ENCODE measurements at places on chromosomes 6 and 20.

DNA sequence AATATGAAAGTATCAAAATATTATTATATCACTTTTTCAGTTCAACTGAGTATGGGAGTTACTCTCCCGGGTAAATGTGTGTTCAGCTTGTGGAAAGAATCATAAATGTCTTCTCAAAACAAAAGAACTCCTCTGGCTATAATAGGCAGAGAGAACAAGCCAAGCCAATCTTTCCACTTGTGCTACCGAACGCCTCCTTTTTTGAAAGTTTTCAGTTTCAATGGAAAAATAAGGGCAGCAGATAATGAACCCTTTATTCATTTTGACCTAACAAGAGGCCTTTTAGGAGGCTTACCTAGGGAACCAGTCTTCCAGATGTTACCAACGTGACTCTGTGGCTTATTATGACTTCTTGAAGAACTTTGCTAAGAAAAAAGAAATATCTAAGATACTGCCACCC lies 67.5 kb downstream of the PDE7B start:
- no peak for DNase-seq

DNA sequence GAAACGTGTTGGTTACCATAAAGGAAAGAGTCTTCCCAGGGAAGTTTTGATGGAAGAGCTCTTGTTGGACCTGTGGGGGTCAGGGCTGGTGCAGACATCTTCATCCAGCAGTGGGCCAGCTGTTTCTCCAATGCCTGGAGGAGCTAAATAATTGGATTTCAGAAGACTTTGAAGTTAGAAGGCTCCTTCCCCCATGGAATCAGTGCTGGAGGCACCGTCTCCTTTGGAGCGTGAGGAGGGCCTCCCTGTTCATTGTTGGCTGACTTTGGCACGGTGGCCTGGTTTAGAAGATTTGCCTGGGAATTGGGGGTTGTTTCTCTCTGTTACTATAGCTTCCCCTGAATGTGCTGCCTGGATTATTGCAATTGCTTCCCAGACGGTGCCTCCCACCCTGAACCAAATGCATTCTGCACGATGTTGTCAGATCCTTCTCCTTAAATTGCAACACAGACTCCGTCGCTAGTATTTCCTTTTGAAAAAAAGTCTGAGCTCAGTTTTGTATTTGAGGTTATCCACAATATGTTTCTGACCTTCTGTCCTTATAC lies 27.7 kb upstream of the KCNG1 start:
- no peak for DNase-seq

GRCh38 chr6:44064089-44064947 lies 62.9 kb downstream of the MRPL14 start:
- peak; percentile 65 for DNase-seq

DNA sequence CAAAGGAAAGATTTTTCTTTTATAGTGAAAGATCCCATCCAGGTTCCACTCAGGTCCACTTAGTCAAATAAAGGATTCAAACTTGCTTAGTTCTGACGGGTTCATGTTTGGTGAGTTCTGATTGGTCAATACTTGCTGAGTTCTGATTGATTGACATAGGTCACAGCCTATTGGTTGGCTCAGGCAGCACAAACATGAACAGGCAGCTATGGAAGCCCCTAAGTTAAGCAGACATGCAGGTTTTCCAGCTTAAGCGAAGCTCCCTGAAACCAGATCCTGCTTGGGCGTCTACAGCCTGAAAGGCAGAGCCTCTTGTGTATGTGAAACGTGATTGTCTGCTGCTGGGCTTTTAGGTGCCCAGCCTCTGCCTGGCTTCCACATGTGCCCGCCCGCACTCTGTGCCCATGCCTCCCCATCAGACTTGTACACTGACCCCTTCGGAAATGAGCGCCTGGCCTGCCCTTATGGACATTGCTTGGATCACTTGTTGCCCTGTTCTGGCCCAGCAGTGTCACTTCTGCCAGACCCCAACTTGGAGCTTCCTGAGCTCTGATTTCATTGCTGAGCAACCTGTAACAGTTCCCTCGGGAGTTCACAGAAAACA lies 45.4 kb upstream of the ECI2 start:
- no peak for DNase-seq

- no peak for DNase-seq
Measured at GRCh38 chr6:168577496-168577895, 136.5 kb downstream of the SMOC2 start.

- no peak for DNase-seq
Measured at GRCh38 chr20:57429580-57430200, 38.5 kb downstream of the RBM38 start.

DNA sequence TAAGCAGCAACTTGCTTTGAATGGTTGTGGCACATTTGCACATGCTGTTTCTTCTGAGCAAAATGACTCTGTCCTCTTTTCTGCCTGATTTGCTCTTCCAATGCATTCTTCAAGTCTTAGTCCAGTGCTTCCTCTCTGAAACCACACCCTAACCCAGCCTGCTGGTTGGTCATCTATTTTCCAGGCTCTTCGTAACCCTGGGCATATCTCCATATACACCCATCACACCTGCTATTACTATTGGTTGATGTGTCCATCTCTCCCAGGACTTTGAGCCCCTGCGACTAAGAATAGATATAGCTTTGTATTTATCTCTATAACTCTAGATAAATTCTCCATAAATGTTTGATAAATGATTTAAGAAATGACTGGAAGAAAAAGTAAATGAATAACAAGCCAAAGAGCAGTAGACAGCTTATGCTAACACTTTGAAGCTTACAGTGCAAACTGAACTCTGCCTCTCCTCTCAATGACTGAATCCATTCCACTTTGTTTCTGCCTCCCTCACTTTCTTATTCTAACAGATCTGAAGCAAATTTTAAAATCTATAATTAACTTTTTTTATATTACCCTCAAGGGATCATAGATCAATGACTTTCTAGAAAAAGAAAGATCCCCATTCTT lies 59.7 kb upstream of the NT5E start:
- DNase-seq: peak; percentile 35

- no peak for DNase-seq
Measured at GRCh38 chr6:169231790-169232506, 21.7 kb downstream of the THBS2 start.

DNA sequence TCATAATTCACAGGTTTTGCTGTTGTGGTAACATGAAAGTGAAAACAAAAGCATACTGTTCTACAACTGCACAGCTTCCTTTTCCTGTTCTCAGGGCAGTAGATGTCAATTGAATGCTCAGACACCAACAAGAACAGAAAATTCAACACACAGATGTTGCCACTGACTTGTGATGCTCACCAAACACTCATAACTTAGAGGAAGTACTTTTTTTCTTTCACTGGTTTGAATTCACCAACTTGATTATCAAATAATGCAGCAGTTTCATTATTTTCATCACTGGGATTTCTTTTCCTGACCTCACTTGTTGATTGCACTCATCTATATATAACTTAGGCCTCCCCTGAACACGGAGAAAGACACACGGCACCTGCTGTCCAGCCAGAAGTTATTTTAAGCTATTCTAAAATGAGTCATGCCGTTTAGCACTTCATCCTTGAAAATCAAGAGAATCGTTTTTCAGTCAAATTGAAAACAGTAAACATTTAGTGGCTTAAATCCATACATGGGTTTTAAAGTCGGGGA lies 949 bp downstream of the TXLNB start:
- DNase-seq: no peak

- no peak for DNase-seq
Measured at GRCh38 chr20:2822073-2822472, 5.9 kb downstream of the TMEM239 start.

DNA sequence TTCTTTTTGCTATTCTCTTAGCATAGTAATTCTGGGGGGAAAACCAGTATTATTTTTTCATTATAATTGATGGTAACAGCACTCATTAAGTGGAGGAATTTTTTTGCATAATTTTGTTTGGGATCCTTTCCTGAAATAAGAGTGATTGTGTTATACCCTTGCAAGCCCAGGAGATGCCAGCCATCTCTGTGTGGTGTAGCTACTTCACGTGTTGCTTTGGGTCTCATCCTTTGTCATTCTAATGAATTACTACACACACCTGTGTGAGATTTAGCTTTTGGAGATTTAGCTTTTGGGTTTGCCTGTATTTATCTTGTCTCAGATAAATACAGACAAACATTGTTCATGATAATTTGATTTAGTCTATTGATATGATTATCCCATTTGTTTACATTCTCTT lies 76.5 kb downstream of the SH3BGRL2 start:
- no peak for DNase-seq

GRCh38 chr6:54737247-54737646 lies 109.3 kb upstream of the FAM83B start:
- no peak for DNase-seq

GRCh38 chr6:47229255-47229654 lies 80.5 kb downstream of the TNFRSF21 start:
- DNase-seq: no peak

GRCh38 chr6:144123836-144124235 lies 26.5 kb upstream of the STX11 start:
- no peak for DNase-seq

GRCh38 chr6:41428336-41428995 lies 93.1 kb downstream of the NCR2 start:
- no peak for DNase-seq

- no peak for DNase-seq
Measured at GRCh38 chr6:50959081-50959641, 140.5 kb downstream of the TFAP2B start.

DNA sequence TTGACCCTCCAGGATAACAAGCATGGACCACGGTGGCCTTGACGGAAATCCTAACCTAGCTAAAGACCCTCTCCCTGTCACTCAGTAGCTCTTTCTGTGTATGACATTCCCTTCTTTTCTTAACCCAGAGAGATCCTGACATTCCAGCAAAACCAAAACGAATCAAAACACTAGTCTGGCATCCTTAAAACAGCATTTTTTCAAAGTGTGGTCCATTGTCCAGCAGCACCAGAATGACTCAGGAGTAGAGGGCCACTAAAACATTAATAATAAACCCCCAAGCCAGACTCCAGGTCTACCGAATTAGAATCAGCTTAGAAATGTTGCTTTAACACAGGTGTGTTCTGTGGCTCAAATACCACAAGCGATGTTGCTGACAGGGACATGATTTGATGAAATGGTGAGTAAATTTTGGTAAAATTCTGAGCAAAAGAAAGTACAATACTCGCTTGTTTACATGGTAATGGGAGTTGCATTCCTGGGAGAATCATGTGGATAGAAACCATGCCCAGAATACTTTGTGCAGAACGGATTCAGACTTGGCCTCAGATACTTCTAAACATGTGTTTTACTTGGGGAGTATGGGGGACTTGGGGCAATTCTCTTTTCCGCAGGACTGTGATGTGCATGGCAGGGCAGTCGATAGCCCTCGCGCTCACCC lies 174.2 kb upstream of the KCNG1 start:
- DNase-seq: no peak

- no peak for DNase-seq
Measured at GRCh38 chr20:4406627-4407026, 315.1 kb upstream of the PRND start.

GRCh38 chr6:155252581-155252980 lies 11.2 kb upstream of the CLDN20 start:
- no peak for DNase-seq

DNA sequence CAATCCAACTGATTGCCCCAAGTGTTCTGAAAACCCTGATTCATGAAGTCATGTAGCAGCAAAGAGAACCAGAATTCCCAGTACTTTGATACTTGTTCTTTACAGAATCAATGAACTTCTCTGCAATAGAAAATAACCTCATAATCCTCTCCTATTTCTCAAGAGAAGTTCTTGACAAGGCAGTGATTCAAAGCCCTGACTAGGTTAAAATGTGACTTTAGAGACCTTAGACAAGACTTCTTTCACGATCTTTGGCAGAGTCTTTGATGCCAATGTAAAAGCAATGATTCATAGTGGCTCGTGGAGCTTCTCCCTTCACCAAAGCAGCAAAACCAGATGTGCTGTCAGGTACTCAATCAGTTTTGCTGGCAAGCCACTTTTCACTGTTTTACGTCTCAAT lies 95.2 kb downstream of the CDK19 start:
- no peak for DNase-seq

DNA sequence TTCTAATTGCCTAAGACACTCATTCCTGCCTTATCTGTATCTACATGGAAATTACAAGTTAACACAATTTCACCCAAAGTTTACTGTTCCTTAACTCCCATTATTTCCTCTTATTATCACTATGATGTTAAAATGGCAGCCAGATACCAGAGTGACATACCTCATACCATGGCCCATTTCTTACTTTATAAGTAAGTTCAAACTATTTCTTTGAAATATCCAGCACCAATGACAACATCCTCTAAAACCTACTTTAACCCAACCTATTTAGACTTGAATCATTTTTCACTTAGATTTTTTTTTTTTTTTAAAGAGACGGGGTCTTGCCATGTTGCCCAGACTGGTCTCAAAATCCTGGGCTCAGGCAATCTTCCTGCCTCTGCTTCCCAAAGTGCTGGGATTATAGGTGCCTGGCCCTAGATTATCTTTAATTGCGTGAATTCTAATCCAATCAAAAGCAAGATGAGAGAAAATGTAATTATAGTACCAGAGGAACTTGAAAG lies 10.0 kb downstream of the REV3L start:
- no peak for DNase-seq

GRCh38 chr6:154751011-154751800 lies 18.0 kb downstream of the SCAF8 start:
- no peak for DNase-seq

GRCh38 chr20:34559311-34560140 lies 1.0 kb downstream of the MAP1LC3A start:
- DNase-seq: no peak

DNA sequence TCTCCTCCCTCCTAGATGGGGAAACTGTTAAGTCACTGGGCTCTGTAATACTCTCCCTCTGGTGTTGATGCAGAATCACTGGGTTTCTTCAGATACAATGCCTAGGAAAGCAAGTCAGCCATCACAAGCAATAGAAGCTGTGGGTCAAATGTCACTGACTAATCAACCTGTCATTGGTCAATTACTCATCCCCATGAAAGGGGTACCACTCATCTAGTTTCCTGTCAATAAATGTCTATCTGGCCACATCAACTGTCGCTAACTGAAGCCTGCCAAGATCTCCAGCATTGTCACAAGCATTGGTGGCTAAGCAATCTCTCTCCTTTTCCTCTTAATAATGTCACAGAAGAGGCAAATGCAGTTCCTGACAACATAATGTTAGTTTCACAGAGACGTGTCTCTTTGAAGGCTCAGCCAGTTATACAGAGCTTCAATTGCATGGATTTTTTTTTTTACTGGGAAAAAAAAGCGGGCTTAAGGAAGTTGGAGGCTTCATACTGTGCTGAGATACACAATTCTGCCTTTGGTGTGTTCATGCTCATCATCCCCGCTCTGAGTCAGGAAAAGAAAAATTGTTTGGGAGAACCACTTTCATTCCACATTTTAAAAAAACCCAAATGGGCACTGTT lies 355.9 kb downstream of the BTBD9 start:
- DNase-seq: no peak

GRCh38 chr6:43455531-43456428 lies at the start of gene DLK2:
DLK2 (minus strand) TSS chr6:43455548; CDS start chr6:43454825, 723 bp downstream.
- no peak for DNase-seq

DNA sequence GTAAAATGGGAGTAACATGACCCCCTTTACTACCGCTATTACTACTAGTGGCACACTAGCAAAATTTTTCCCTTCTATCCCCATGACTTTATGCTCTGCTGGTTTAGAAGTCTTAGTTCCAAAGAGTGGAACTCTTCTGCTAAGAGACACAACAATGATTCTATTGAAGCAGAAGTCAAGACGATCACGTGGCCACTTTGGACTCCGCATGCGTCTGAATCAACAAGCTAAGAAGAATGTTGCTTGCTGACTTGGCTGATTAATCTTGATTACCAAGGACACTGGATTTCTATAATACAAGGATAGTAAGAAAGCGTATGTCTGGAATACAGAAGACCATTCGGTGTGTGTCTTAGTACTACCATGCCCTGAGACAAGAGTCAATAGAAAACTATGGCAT lies 244.7 kb upstream of the BTBD3 start:
- DNase-seq: no peak

- DNase-seq: no peak
Measured at GRCh38 chr6:88839280-88839679, 124.1 kb downstream of the RNGTT start.
